ENCODE measurements at places on chromosomes 11 and 22. TPM values are rescaled to one million over a fixed set of nuclear protein-coding genes. Genes with fewer than 3 reads are reported as not detected.

MUC2 gene
- total RNA-seq, result not detected

DNA sequence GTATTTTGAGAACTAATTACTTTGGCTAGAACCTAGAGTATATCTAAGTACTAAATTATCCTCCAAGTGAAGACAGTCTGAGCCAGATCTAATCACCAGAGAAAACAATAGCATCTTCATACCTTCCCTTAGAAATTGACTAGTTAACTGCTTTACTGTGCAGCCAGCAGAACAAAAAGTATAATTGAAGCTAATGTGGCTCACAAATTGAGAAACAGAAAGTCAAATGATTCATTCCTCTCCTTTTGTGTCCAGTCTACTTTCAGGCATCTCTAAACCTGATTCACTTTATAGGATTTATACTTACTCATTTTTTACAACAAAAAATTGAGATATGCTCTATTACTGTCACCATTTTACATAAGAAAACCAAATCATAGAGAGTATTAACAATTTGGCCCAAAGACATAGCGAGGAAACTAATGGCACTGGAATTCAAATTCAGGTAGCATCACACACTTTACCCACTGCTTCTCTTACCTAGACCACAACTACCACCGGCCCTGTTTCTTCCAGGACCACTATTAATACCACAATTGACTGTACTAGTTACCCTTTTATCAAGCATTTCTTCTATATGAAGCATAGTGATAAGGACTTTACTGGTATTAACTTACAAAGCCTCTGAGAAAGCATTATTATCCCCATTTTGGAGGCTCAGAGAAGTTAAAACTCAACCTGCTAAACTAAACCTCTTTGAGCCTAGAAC is 1402.6 kb upstream of the TENM4 start:
- H3K36me3 ChIP-seq, result no peaks in the 10 kb centered on the region
- no peaks in the 10 kb centered on the region for H3K27me3 ChIP-seq
- no peaks in the 10 kb centered on the region for H3K4me1 ChIP-seq

PANX2 gene
- total RNA-seq, result not detected

GRCh38 chr11:95415837-95416304 is 184.9 kb upstream of the SESN3 start:
- no peak overlapping the region for H3K4me3 ChIP-seq
- no peak for DNase-seq
- H3K27ac ChIP-seq, result no peak overlapping the region
- no peaks in the 10 kb centered on the region for H3K36me3 ChIP-seq
- H3K4me1 ChIP-seq, result no peaks in the 10 kb centered on the region

DNA sequence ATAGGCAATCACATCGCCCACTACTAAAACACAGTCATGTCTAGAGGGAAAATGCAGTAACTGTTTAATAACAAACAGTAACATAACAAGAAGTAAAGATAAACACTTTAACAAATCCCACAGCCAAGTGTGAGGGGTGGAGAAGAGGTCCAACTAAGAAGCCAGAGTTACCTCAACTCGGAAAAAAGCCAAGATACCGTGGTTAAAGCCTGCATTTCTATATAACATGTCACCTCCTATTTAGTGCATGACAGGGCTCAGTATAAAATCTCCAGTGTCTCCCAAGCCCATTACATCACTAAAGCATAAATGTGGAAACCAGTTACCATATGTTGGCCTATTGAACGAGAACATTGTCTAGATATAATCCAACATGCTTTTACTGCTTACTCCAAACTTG is 281.7 kb downstream of the LRRC4C start:
- H3K4me1 ChIP-seq, result no peaks in the 10 kb centered on the region
- H3K27ac ChIP-seq, result no peak overlapping the region
- no peak overlapping the region for H3K4me3 ChIP-seq
- H3K27me3 ChIP-seq, result no peaks in the 10 kb centered on the region

GRCh38 chr11:4464216-4465159 is 15.4 kb downstream of the OR52K2 start:
- no peak for DNase-seq
- H3K27me3 ChIP-seq, result no peaks in the 10 kb centered on the region
- no peaks in the 10 kb centered on the region for H3K36me3 ChIP-seq
- no peak overlapping the region for H3K4me3 ChIP-seq
- no peaks in the 10 kb centered on the region for H3K4me1 ChIP-seq

GRCh38 chr11:92159931-92160330 is 64.7 kb upstream of the FAT3 start:
- no peaks in the 10 kb centered on the region for H3K36me3 ChIP-seq
- H3K27me3 ChIP-seq, result no peaks in the 10 kb centered on the region
- H3K4me3 ChIP-seq, result no peak overlapping the region
- no peaks in the 10 kb centered on the region for H3K4me1 ChIP-seq
- no peak overlapping the region for H3K27ac ChIP-seq

DNA sequence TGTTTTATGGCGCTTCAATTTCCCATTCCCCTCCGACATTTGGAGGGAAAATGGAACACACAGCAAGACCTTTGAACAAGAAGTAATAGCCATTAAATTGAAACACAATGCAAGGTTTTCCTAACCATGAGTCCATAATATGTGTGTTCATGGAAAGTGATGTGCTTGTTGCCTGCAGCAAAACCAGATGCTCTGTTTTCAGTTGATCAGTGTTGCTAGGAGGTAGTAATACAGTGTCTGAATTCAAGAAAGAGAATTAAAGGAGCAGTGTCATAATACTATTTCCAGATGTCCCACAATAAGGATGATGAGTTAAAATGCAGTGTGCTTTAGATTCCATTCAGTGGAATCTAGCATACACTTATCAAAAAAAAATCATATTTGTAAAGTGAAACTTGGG is 637.4 kb upstream of the API5 start:
- DNase-seq, result no peak
- H3K36me3 ChIP-seq, result no peaks in the 10 kb centered on the region
- no peak overlapping the region for H3K4me3 ChIP-seq
- no peak overlapping the region for H3K27ac ChIP-seq
- no peaks in the 10 kb centered on the region for H3K27me3 ChIP-seq

GRCh38 chr22:45402466-45402985 is 10.9 kb downstream of the SMC1B start:
- no peak overlapping the region for H3K27ac ChIP-seq
- H3K27me3 ChIP-seq, result no peaks in the 10 kb centered on the region
- H3K36me3 ChIP-seq, result no peaks in the 10 kb centered on the region
- DNase-seq, result no peak

- H3K27ac ChIP-seq, result no peak overlapping the region
- peaks cover 17% of the 10 kb centered on the region for H3K4me1 ChIP-seq
- H3K36me3 ChIP-seq, result no peaks in the 10 kb centered on the region
- no peaks in the 10 kb centered on the region for H3K27me3 ChIP-seq
These were observed 3.4 kb upstream of the TAB1 start for GRCh38 chr22:39395936-39396796.

DNA sequence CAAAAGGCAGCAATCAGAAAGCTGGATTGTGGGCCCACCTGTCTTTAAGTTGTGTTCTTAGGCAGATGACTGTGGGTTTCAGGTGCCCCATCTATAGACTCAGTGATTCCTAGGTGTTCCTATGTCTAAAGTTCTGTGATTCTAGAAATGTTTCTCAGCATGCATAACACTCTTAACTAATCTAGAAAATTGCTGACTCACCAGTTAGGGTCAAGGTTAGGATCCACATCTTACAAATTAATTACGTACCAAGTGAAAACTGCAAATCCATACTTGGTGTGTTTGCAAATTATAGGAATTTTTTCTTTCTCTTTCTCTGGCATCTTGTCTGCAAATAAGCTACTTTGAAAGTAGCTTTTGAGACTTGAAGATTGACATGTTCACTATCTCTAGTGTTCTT is 7.7 kb downstream of the CECR2 start:
- no peaks in the 10 kb centered on the region for H3K4me1 ChIP-seq
- no peaks in the 10 kb centered on the region for H3K36me3 ChIP-seq
- H3K27me3 ChIP-seq, result peaks cover 18% of the 10 kb centered on the region
- H3K4me3 ChIP-seq, result no peak overlapping the region
